ENCODE measurements at places on chromosomes 13 and 19.

DNA sequence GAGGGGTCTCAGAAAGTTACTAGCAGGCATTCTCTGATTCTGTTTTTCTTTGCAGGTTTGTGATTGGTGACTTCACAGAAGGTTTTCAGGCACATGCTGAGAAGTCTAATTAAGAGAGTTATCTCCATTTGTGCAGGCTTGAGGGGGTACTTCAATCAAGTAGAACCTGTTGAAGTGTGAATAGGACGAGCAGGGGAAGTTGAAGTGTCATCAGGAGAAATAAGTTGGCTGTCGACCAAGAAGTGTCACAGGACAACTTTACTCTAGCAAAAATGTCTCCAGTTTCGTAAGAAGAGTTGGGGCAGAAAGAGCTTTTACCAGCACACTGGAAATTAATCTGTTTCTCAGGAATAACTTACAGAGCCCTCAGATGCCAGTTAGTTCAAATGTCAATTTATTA, 576.5 kb upstream of the SLITRK5 start:
- peak; percentile 45 for DNase-seq

GRCh38 chr13:65803530-65804392, 1426.4 kb downstream of the PCDH9 start:
- DNase-seq: no peak

DNA sequence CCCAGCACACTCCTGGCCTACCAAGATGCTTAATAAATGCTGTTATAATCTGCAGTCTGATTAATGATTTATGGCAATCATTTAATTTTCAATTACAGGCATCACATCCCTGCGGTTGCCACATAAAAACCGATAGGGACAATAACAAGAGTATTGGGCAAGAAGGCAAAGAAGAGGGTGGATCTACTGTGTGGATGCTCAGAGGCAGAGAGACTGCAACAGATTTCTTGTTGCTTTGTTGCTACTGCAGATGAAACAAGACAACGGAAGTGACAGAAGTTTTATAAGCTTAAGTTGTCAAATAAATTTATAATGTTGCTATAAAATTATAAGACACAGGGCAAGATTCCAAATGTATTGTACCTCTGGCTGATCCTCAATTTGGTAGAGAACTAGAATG, 154.8 kb downstream of the ABCC4 start:
- DNase-seq: no peak

DNA sequence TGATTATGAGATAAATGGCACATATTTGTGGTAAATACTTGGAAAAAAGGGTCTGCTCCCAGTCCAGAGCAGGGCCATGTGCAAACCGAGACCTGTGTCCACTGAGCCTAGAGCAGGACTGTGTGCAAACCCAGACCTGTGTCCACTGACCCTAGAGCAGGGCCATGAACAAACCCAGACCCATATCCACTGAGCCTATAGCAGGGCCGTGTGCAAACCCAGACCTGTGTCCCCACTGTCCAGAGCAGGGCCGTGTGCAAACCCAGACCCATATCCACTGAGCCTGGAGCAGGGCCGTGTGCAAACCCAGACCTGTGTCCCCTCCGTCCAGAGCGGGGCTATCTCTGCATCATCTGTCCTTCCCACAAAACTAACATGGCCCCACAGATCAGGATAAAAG, 136.0 kb downstream of the ATP11A start:
- DNase-seq: no peak

GRCh38 chr19:39082745-39083598, 1.2 kb upstream of the ACP7 start:
- no peak for DNase-seq

GRCh38 chr19:47419030-47419783, at the start of gene MEIS3:
TSS of gene MEIS3 (minus strand) at chr19:47419527. CDS start at chr19:47419081, 446 bp downstream.
- DNase-seq: no peak

- no peak for DNase-seq
Measured at GRCh38 chr13:99572921-99573320, 71.6 kb downstream of the TM9SF2 start.

DNA sequence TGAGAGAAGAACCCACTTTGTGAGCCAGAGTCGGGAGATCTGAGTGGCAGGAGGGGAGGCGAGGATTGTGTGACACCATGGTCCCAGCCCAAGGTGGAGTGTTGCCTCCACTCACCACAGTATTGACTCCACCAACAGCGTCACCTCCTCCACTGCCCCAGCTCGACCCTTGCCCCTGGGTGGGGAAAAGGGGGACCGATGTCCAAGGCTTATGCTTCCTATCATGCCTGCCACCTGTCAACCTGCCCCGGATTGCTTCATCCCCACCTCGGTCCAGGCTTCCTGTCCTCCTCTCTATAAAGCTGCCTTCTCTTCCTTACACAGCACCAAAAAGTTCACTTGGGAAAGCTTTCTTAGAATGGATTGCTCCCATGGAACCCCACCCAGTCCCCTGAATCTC, 7.4 kb downstream of the DMKN start:
- DNase-seq: no peak

- no peak for DNase-seq
Measured at GRCh38 chr13:95035311-95036109, 265.7 kb downstream of the ABCC4 start.

DNA sequence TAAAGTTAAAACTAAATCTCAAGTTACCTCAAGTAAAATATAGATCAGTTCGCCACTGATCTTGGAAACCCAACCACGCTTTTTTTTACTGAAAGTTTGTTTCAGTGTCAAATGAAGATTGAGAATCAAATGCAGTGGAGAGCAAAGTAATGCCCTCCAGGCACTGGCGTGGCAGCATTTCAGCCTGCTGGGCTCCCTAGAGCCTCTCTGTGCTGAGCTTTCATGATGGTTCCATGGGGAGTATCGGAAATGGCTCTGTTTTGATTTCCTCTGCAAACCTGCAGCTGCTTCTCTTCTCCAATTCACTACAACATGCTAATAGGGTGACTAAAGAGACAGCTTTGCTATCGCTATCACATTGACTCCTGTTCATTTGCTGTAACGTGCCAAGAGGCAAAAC, 141.6 kb downstream of the FGF14 start:
- DNase-seq: no peak

DNA sequence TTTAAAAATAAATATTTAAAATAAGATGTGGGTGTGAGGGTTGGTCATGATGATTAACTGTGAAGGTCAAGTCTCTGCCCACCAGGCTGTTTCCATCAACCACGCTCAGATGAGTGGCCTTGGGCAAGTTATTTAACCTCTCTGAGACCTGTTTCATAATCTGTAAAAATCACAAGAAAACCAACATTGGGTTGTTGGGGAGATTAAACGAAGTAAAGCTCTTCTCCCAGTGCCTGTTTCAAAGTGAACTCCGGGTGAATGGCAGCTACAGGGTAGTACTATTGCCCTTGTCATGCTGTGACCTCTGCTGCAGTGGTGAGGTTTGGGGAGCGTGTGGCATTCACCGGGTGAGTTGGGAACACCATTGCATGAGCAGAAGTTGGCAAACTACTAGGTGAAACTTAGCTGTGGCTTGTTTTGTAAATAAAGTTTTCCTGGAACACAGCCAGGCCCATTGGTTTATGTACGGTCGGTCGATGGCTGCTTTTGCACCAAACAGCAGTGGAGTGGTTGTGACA, 153.2 kb downstream of the USP12 start:
- no peak for DNase-seq

GRCh38 chr13:39835253-39835652, 179.8 kb downstream of the COG6 start:
- DNase-seq: no peak

DNA sequence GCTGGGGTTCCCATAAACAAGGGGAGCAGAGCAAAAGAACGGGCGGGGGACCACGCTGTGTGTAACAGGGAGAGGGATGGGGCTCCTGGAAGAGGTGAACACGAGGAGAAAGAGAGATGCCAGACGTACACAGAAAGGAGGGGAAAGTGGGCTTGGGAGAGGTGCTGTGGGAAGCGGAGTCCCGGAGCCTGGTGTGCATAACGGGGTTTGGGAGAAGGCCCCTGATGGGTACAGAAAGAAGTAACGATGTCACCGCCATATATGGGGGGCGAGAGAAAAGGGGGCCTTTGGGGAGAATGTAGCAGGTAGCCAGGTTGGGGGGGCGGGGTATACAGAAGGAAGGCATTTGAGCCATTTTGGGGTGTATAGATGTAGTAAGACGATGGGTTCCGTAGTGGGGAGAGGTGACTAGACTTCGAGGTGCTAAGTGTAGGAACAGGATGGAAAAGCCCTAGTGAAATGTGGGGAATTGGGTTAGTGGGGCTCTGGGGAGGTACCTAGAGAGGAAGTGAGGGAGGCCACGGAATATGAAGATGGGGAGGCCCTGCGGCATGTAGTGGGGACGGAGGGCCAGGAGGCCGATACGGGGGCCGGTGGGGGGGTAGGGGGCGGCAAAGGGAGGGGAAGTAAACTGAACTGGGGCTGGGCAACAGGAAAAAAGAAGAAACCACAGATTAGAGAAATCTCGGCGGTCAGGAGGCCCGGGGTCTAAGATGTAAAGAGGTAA, 787 bp downstream of the ZNF580 start:
- DNase-seq: no peak

GRCh38 chr13:80276371-80277289, 64.3 kb downstream of the SPRY2 start:
- DNase-seq: peak; percentile 41

GRCh38 chr13:109254274-109254673, 532.1 kb downstream of the IRS2 start:
- no peak for DNase-seq

GRCh38 chr13:26112843-26113242, 61.0 kb upstream of the SHISA2 start:
- no peak for DNase-seq

- DNase-seq: no peak
Measured at GRCh38 chr13:43573802-43574514, 212.8 kb downstream of the ENOX1 start.

DNA sequence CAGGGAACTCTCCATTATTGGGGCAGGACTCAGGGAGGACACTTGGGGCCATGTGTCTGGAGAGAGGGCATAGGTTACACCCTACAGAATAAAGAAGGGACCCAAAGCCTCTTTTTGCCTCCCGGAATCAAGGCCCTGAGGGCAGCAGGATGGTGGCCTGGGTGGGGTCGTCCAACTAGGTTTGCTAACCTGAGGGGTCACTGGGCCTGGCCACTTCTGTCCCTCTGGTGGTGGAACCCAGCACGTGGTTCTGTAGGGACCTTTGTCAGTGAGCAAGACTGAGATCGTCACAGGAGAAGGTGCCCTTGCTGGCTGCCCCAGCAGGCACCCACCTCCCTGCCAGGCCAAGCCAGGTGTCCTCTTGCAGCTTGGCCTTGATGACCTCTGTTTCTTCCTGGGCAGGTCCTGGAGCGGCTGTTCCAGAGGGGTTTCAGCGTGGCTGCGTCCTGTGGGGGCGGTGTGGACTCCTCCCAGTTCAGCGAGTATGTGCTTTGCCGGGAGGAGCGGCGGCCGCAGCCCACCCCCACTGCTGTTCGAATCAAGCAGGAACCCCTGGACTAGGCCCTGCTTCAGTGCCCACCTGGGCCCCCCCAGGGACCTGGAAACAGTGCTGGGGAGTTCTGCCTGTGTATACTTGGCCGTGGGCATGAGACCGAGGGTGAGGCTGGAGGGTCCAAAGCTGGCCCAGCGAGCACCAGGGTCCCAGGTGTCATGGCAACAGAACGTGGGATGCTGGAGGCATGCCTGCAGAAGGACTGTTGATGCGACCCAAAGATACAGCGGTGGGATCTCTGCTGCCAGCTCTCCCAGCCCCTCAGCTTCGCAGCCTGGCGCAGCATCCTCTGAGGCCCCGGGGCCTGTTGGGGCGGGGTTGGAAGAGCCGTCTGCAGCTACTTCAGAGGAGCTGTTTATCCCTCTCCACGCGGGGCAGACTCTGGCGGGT, 16.0 kb downstream of the KCTD15 start:
- DNase-seq: no peak

DNA sequence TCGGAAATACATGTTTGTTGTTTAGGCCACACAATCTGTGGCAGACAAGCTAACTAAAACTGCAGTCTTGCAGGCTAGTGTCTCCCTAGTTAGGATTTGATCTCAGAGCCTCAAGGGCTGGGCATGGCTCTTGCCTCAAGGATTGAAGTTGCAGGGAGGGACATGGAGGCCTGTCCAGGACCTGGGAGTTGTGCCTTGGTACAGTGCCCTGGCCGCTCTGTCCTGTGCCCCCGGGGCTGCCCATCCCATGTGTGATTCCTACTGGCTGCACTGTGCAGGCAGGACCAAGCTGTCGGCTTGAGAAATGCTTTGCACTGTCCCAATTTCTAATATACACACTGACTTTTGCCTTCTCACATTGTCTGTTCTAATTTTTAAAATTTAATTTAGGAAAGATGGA, 7.5 kb upstream of the ZNF256 start:
- DNase-seq: no peak

- DNase-seq: no peak
Measured at GRCh38 chr19:42498169-42498757, 30.0 kb downstream of the CEACAM1 start.

DNA sequence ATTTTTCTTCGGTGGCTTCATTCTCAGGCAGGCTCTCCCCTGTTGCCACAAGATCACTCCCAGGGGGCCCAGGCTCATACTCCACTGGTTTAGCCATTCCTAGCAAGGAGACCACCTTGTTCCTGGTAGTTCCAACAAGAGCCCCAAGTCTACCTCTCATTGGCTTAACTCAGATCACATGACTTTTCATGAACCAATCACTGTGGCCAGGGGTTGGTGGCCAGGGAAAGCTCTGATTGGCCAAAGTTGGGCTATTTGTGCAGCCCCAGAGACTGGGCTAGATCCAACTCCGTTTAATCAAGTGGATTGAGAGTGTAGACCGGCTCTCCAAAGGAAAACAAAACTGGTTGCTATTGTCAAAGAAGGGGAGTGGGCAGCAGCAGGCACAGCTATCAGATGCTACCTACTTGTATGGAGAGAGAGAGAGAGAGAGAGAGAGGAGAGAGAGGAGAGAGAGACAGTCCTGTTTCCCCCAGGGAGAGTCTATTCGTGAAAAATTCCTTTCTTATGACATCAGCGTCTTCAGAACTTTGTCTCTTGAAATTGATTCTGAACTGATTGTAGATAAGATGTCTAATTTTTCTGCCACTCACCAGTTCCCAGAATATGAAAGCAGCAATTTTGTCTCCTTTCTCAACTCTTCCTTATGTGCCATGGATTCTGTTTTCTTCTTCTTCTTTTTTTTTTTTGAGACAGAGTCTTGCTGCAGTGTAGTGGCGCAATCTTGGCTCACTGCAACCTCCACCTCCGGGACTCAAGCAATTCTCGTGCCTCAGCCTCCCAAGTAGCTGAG, 5.9 kb downstream of the CEACAM19 start:
- no peak for DNase-seq

DNA sequence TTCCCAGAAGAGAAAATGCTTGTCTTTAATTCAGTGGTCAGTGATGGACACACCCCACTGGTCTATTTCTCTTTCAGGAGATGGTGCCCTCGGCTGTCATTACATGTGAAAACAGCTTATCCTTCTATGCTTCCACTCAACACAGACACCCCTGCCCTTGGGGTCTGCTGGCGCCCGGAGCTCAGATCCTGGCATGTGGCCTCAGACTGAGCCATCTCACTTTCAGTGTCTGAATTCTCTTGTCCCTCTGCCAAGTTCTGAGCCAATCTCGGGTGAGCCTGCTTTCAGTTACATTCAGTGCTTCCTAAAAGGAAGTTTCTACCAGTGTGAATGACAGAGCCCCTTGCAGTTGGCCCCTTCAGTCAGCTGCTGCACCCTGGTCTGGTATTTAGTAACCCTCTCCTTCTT, 293.6 kb downstream of the DNAJC15 start:
- DNase-seq: no peak

- DNase-seq: no peak
Measured at GRCh38 chr19:39106194-39106593, 19.4 kb upstream of the PAK4 start.
